ENCODE measurements at places on chromosomes 4 and X.

DNA sequence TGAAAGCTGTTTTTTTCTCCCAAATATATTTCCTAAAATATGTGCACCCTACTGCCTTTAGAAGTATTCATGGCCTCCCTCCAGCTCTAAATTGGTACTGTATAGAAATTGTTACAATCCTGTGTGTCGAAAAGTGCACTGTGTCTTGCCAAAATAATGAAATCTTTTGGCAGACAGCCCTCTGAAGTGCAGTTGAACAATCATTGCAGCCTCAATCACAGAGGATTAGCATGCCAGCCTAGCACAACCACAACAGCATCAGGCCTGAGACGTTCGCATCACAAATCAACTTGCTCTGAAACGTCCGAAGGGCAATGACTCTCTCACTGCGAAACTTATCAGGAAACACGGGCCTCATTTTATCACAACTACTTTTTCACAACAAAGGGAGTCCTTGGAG lies 99.0 kb downstream of the ANOS1 start:
- H3K4me3 ChIP-seq = no peak overlapping the region
- H3K27me3 ChIP-seq = no peaks in the 10 kb centered on the region
- no peak overlapping the region for H3K27ac ChIP-seq

DNA sequence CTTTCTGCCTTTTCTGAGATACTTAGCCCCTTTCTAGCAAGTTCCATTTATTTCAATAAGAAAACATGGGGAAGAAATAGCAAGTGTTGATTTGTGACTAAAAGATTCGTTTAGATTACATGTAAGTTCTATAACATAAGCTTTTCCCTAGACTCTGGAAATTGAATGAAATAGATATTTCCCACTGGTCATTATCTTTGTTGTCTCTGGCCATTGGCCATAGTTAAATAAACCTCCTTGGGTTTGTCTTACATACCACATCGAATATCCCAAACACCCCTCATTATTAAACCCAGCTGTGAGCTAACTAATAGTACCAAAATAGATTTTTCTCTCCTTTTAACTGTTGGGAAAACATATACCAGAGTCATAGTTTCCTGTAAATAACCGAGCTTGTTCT lies 534.8 kb downstream of the IQCM start:
- no peaks in the 10 kb centered on the region for H3K36me3 ChIP-seq
- no peaks in the 10 kb centered on the region for H3K27me3 ChIP-seq
- no peak overlapping the region for H3K27ac ChIP-seq
- no peak for DNase-seq

GRCh38 chrX:74421036-74421739 lies at the start of gene SLC16A2:
SLC16A2 (plus strand) TSS chrX:74421493; CDS start chrX:74421638, 145 bp downstream.
- H3K27ac ChIP-seq = peak within 1 kb of the TSS; percentile 79
- no peaks in the 10 kb centered on the region for H3K27me3 ChIP-seq
- peak within 1 kb of the TSS; percentile 16 for H3K4me3 ChIP-seq
- DNase-seq = peak; percentile 89
- H3K36me3 ChIP-seq = no peaks in the 10 kb centered on the region
- no peaks in the 10 kb centered on the region for H3K4me1 ChIP-seq

DNA sequence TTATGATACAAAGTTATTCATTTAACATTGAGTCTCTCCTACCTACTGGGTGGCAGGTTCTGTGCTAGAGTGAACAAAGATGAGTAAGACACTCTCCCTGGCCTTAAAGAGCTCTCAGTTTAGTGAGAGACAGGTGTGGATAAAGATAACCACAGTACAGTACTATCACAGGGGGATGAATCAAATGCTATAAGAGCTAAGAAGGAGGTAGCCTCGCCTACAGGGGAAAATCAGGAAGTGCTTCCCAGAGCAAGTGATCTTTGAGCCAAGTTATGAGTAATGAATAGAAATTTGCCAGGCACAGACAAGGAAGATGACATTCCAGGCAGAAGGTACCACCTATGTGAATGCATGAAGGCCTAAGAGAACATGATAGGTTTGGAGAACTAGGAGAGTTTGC lies 3.4 kb upstream of the IGBP1 start:
- H3K4me1 ChIP-seq = no peaks in the 10 kb centered on the region
- H3K4me3 ChIP-seq = no peak overlapping the region
- no peaks in the 10 kb centered on the region for H3K36me3 ChIP-seq
- H3K27me3 ChIP-seq = no peaks in the 10 kb centered on the region

DNA sequence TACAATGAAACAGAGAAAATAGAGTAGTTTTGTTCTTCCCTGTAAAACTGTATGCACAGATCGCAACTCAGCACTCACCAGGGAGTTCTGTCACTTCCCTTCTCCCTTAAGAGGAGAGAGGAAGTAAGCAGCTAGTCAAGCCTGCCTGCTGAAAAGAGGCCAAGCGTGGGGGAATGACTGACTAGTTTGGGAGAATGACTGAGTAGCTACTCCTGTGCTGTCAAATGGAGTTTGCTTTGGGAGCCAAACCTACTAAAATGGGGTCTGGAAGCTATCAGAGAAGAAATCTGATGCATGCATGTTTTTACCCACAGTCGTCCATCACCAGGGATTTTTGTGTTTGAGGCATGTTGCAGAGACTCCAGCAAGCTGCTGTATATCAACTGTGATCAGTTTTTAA lies 54.6 kb upstream of the LHFPL1 start:
- H3K4me3 ChIP-seq = no peak overlapping the region
- H3K36me3 ChIP-seq = no peaks in the 10 kb centered on the region
- no peaks in the 10 kb centered on the region for H3K4me1 ChIP-seq
- H3K27ac ChIP-seq = no peak overlapping the region
- DNase-seq = peak; percentile 16

GRCh38 chr4:85427123-85427522 lies 47.8 kb upstream of the ARHGAP24 start:
- no peak overlapping the region for H3K4me3 ChIP-seq
- no peak for DNase-seq
- no peaks in the 10 kb centered on the region for H3K4me1 ChIP-seq
- H3K36me3 ChIP-seq = no peaks in the 10 kb centered on the region

DNA sequence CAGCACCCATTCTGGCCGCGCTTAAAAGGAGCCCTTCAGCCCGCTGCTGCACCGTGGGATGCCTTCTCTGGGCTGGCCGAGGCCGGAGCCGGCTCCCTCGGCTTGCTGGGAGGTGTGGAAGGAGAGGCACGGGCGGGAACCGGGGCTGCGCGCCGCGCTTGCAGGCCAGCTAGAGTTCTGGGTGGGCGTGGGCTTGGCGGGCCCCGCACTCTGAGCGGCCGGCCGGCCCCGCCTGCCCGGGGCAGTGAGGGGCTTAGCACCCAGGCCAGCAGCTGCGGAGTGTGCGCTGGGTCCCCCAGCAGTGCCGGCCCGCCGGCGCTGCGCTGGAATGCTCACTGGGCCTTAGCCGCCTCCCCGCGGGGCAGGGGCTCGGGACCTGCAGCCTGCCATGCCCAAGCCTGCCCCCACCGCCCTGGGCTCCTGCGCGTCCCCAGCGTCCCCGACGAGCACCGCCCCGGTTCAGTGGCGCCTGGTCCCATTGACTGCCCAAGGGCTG lies 111.3 kb downstream of the PCDH18 start:
- no peaks in the 10 kb centered on the region for H3K36me3 ChIP-seq
- H3K27me3 ChIP-seq = no peaks in the 10 kb centered on the region
- no peak overlapping the region for H3K27ac ChIP-seq
- no peak for DNase-seq
- no peak overlapping the region for H3K4me3 ChIP-seq
- no peaks in the 10 kb centered on the region for H3K4me1 ChIP-seq

GRCh38 chr4:28269426-28269825 lies 1408.8 kb downstream of the STIM2 start:
- no peak overlapping the region for H3K27ac ChIP-seq
- no peaks in the 10 kb centered on the region for H3K4me1 ChIP-seq
- no peaks in the 10 kb centered on the region for H3K36me3 ChIP-seq
- no peak overlapping the region for H3K4me3 ChIP-seq
- no peak for DNase-seq

DNA sequence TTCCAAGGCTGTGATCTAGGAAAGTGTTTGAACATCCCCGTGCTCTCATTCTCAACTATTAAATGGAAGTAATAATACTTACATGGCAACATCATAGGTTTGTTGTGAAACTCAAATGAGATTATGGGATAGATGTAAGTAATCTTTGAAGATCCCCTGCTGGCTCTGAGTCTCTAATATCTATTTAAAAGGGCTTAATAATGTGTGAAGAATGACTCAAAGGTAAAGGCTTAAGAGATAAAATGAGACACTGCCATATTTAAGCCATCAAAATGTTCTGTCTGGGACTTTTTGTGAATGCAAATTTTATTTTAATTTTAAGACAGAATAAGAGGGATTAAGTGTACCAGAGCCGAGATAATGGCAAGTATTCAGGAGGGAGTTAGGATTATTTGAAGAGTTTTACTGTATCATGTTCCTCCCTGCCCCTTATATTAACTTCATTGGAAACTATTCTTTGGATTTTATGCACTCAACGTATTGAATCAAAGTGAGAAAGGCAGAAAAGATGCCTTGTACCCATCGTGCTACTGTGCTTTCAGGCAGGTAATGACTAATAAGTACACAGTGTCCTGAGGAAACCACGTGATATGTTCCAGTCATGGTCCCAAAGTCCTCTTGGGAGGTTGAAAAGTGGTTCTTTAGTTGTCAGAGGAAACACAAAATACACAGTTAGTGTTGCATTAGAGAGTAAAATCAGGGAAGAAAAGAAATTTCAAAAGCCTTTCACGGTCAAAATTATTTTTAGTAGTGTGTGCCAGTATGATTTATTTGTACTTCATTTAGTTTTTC lies 192.4 kb downstream of the RBM46 start:
- no peaks in the 10 kb centered on the region for H3K36me3 ChIP-seq
- DNase-seq = no peak
- no peak overlapping the region for H3K27ac ChIP-seq
- H3K4me3 ChIP-seq = no peak overlapping the region

DNA sequence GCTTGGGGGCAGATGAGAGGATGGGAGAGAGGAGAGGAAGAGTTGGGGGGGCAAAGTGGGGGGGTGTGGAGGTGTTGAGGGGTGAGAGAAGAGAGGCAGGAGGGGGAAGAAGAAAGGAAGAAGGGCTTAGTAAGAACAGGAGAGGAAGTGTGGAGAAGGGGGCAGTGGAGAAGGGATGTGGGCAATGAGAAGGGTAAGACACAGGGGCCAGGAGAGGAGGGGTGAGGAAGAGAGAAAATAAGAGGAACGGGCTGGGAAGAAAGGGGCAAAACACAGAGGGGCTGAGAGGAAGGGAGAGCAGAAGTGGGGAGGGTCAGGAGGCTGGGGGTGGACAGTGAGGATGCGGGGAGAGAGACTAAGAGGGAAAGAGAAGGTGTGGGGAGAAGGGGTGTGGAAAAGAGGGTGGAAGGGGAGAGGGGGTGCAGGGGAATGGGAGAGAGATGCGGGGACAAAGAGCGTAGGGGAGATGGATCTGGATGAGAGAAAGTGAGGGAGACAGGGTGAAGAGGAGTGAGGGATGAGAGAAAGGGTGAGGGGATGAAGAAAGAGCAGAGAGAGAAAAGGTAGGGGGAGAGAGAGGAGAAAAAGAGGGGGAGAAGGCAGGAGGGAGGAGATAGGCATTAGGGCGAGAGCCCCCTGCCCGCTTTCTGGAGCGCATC lies 12.9 kb downstream of the SH3KBP1 start:
- DNase-seq = no peak
- H3K4me1 ChIP-seq = no peaks in the 10 kb centered on the region
- H3K4me3 ChIP-seq = no peak overlapping the region
- H3K36me3 ChIP-seq = no peaks in the 10 kb centered on the region

- no peak for DNase-seq
- no peak overlapping the region for H3K4me3 ChIP-seq
- no peaks in the 10 kb centered on the region for H3K4me1 ChIP-seq
- H3K36me3 ChIP-seq = peaks cover 9% of the 10 kb centered on the region
- H3K27ac ChIP-seq = no peak overlapping the region
- no peaks in the 10 kb centered on the region for H3K27me3 ChIP-seq
These were observed 1.6 kb downstream of the RPL34 start for GRCh38 chr4:108622022-108622421.

DNA sequence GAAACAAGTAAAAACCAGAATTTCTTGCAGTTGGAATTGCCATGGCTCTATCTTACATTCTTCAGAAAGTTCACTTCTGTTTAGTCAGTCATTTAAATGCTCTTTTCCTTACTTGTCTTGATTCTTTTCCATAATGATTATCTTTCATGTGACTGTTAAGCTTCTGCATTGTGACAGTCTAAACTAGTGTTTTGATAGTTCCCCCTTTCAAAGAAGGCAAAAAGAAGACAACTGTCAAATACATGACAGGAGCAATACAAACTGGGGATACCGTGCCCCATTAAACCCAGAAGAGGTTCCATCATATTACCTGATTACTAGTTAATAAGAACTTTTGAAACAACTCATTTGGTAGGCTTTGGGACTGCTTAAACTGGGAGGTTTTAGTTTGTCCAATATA lies 476.2 kb downstream of the PCDH19 start:
- H3K4me3 ChIP-seq = no peak overlapping the region
- no peak for DNase-seq
- H3K27ac ChIP-seq = no peak overlapping the region
- no peaks in the 10 kb centered on the region for H3K36me3 ChIP-seq

- H3K27ac ChIP-seq = no peak overlapping the region
- H3K36me3 ChIP-seq = no peaks in the 10 kb centered on the region
- H3K27me3 ChIP-seq = no peaks in the 10 kb centered on the region
- H3K4me3 ChIP-seq = no peak overlapping the region
These were observed 108.0 kb downstream of the TMEM131L start for GRCh38 chr4:153573881-153574802.

- H3K27me3 ChIP-seq = no peaks in the 10 kb centered on the region
- no peaks in the 10 kb centered on the region for H3K4me1 ChIP-seq
- DNase-seq = no peak
These were observed 379.1 kb downstream of the IL1RAPL1 start for GRCh38 chrX:28966331-28966730.

- H3K27ac ChIP-seq = no peak overlapping the region
- H3K27me3 ChIP-seq = no peaks in the 10 kb centered on the region
- H3K36me3 ChIP-seq = no peaks in the 10 kb centered on the region
- peak overlapping the region; percentile 73 for H3K4me3 ChIP-seq
- no peak for DNase-seq
These were observed 351 bp upstream of the SLC30A9 start for GRCh38 chr4:41989994-41990364.

DNA sequence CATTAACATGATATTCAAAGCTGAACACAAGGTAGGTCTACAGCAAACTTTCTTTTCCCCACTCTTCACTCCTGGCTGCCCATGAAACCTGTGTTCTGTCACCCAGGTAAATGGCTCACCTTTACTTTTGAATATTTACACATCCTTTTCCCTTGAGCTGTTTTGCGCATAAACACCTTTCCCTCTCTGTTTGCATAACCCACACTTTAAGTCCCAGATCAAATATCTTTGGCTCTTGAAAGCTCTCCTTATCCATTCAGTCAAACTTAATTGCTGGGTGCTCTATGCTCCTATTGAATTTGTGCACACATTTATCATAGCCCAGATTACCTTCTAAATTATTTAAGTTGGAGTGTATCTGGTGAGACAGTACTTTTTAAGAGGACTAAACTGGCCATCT lies 51.7 kb upstream of the ATP8A1 start:
- peaks cover 9% of the 10 kb centered on the region for H3K4me1 ChIP-seq
- H3K27ac ChIP-seq = no peak overlapping the region
- no peak overlapping the region for H3K4me3 ChIP-seq
- no peak for DNase-seq
- H3K36me3 ChIP-seq = no peaks in the 10 kb centered on the region

- peak overlapping the region; percentile 71 for H3K4me3 ChIP-seq
- no peaks in the 10 kb centered on the region for H3K27me3 ChIP-seq
- H3K36me3 ChIP-seq = no peaks in the 10 kb centered on the region
- peak; percentile 24 for DNase-seq
- peak overlapping the region; percentile 17 for H3K27ac ChIP-seq
These were observed 6.7 kb upstream of the WAS start for GRCh38 chrX:48676893-48677270.

GRCh38 chr4:12110627-12111026 lies 681.9 kb upstream of the HS3ST1 start:
- H3K4me1 ChIP-seq = no peaks in the 10 kb centered on the region
- H3K36me3 ChIP-seq = no peaks in the 10 kb centered on the region
- no peak for DNase-seq
- no peak overlapping the region for H3K4me3 ChIP-seq
- H3K27me3 ChIP-seq = no peaks in the 10 kb centered on the region

All from mesendoderm (in vitro differentiated cells).